CD8-positive, alpha-beta memory T cell (primary cell): ENCODE measurements at places on chromosomes 5 and 9.

DNA sequence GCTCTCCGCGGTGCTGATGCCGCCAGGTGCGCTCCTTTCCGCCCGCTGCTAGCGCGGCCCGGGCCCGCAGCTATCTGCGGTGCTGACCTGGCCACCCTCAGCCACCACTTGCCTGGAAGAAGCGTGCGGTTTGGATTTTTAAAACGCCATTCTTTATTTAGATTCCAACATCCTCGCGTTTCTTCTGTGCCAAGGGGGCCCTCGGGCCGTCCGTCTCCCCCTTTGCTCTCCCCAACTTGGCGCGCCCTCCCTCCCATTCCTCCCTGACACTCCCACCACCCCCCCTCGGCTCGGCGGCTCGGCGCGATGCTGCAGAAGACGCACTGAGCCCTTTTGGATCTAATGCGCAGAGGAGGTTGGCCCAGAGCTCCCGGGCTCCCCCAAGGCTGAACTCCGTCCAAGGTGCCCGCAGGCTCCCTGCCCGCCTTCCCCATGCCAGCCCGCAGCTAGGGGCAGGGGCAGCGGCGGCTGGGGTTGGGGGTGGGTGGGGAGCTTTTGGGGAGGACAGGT lies at the start of gene BARHL1:
TSS of gene BARHL1 (plus strand) at position 331 of the 510 bp plus-strand sequence. CDS start 192 bp downstream, outside the sequence.
- H3K36me3 ChIP-seq, result no peaks in the 10 kb centered on the region
- H3K4me1 ChIP-seq, result peaks cover 8% of the 10 kb centered on the region
- H3K27me3 ChIP-seq, result peaks cover 81% of the 10 kb centered on the region
- DNase-seq, result no peak
- no peak within 1 kb of the TSS for H3K4me3 ChIP-seq

GRCh38 chr5:100889165-100889743 lies 13.8 kb downstream of the ST8SIA4 start:
- H3K27me3 ChIP-seq, result no peaks in the 10 kb centered on the region
- DNase-seq, result no peak
- H3K4me1 ChIP-seq, result peaks cover 49% of the 10 kb centered on the region
- H3K4me3 ChIP-seq, result no peak overlapping the region
- H3K36me3 ChIP-seq, result no peaks in the 10 kb centered on the region

- H3K27me3 ChIP-seq, result no peaks in the 10 kb centered on the region
- H3K36me3 ChIP-seq, result no peaks in the 10 kb centered on the region
- H3K4me3 ChIP-seq, result no peak overlapping the region
- no peak for DNase-seq
- H3K27ac ChIP-seq, result no peak overlapping the region
Observed at GRCh38 chr5:51033215-51033614, 350.0 kb upstream of the ISL1 start.

DNA sequence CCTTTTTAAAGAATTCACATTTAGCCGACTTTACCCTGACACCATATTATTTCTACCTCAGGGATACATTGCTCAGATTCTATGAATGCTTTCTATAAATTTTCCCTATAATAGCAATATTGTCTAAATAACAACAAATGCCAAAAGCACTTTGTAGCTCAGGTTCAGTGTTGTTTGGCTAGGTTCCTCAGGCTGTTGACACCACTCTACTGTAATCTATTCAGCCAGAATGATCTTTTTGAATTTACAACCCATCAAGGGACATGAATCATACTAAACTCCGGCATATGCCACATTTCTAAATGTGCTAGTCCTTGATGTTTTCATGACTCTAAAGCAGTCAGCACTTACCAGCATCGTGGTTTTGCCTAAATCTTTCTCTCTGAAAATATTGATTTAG lies 641.5 kb upstream of the CDH10 start:
- no peak for DNase-seq
- H3K4me3 ChIP-seq, result no peak overlapping the region
- H3K27me3 ChIP-seq, result no peaks in the 10 kb centered on the region
- no peaks in the 10 kb centered on the region for H3K4me1 ChIP-seq
- no peaks in the 10 kb centered on the region for H3K36me3 ChIP-seq

GRCh38 chr5:75059912-75060545 lies 7.7 kb upstream of the GCNT4 start:
- H3K4me1 ChIP-seq, result peaks cover 77% of the 10 kb centered on the region
- H3K4me3 ChIP-seq, result no peak overlapping the region
- no peaks in the 10 kb centered on the region for H3K27me3 ChIP-seq
- no peak overlapping the region for H3K27ac ChIP-seq
- DNase-seq, result peak; percentile 56

DNA sequence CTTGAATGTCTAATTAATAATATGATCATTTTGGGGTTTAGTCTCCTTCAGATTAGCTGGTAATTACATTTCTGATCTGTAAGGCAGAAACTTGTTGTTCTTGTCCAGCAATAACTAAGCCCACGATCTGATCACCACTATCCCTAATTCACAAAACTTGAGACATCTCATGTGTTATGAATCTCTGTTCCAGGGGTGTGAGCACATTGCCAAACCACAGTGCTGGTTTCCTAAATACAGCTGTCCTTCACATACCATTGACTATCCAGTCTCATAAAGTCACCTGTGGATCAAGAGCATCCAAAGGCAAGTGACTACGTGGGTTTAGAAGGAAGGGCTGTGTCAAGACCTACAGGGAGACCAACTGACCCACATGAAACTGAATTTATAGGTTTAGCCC lies 134.1 kb upstream of the PRLR start:
- no peaks in the 10 kb centered on the region for H3K36me3 ChIP-seq
- H3K27me3 ChIP-seq, result no peaks in the 10 kb centered on the region
- no peak for DNase-seq
- H3K4me3 ChIP-seq, result no peak overlapping the region
- H3K27ac ChIP-seq, result no peak overlapping the region

- DNase-seq, result no peak
- no peak overlapping the region for H3K27ac ChIP-seq
- no peaks in the 10 kb centered on the region for H3K36me3 ChIP-seq
- H3K27me3 ChIP-seq, result no peaks in the 10 kb centered on the region
- H3K4me3 ChIP-seq, result no peak overlapping the region
Observed at GRCh38 chr5:52947208-52947607, 41.9 kb upstream of the ITGA2 start.

- H3K27ac ChIP-seq, result no peak overlapping the region
- H3K36me3 ChIP-seq, result no peaks in the 10 kb centered on the region
- H3K4me3 ChIP-seq, result no peak overlapping the region
- DNase-seq, result no peak
- H3K27me3 ChIP-seq, result peaks cover 5% of the 10 kb centered on the region
Observed at GRCh38 chr9:126497660-126498275, 116.0 kb upstream of the LMX1B start.

- DNase-seq, result no peak
- no peak overlapping the region for H3K27ac ChIP-seq
- H3K36me3 ChIP-seq, result no peaks in the 10 kb centered on the region
- no peak overlapping the region for H3K4me3 ChIP-seq
- no peaks in the 10 kb centered on the region for H3K27me3 ChIP-seq
Observed at GRCh38 chr9:70156729-70157128, 102.0 kb upstream of the SMC5 start.

- H3K27me3 ChIP-seq, result no peaks in the 10 kb centered on the region
- H3K27ac ChIP-seq, result no peak overlapping the region
- no peaks in the 10 kb centered on the region for H3K36me3 ChIP-seq
- H3K4me3 ChIP-seq, result no peak overlapping the region
Observed at GRCh38 chr5:60077292-60077691, 183.8 kb upstream of the PDE4D start.

DNA sequence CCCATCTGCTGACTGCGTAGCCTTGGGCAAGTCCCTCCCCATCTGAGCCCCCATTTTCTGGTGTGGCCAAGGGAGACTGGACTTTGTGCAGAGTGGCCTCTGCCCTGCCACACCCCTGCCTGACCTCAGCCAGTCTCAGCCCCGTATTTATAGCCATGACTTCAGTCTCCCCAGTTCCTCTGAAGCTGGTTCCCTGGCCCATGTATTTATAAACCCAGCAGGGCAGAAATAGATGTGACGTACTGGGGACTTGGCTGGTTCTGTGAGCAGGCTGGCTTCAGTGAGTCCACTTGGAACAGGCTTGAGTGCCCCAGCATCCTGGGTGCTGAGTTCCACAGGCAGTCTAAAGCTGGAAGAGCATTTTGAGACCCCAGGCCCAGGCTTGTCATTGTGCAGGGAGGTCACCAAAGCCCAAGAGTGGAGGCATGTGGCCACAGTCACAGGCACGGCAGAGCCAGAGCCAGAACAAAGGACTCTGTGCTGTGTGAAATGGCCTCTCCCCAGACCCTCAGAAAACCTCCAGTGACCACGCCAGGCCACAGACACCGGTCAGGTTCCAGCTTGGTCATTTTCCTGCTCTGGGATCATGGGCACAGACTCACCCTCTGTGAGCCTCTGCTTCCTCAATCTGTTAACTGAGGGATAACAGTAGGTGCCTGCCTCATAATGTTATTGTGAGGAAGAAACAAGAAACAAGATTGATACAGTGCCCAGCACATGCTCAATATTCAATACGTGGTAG lies 30.4 kb upstream of the SYNPO start:
- H3K27ac ChIP-seq, result no peak overlapping the region
- no peaks in the 10 kb centered on the region for H3K36me3 ChIP-seq
- H3K4me3 ChIP-seq, result no peak overlapping the region
- H3K27me3 ChIP-seq, result no peaks in the 10 kb centered on the region
- H3K4me1 ChIP-seq, result no peaks in the 10 kb centered on the region

DNA sequence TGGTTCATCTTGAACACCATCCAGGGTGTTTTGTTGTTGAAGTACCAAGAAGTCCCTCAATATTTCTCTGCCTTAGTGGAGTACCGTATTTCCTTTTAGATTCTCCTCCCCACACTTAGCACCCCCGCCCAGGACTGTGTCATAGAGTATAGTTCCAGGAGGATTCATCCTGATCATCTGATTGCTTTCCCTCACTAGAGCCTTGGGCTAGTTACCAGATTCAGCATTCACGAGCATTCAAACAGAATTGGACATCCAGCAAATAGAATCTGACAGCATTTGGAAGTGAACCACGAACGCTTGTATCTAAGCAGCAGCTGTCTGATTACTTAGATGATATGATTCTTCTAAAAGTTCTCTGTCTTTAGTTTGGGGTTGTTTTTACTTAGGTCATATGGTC lies 248.1 kb upstream of the TAS2R1 start:
- DNase-seq, result no peak
- no peaks in the 10 kb centered on the region for H3K27me3 ChIP-seq
- H3K4me3 ChIP-seq, result no peak overlapping the region

DNA sequence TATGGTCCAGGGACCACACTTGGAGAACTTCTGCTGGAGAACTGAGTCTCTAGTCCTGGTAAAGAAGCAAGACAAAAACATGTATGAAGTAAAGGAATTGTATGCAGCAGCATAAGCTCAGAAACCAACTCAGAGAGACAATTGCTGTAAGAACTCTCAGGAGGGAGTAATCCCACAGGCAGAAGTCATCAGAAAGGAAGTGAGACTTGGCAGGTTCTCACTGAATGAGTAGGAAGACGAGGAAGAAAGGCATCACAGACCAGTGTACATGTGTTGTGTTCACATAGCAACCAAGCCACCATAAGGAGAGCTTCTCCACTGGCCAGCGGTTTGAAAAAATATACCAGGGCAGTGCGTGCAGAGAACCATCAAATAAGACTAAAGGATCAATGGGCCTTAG lies 57.9 kb upstream of the FST start:
- H3K36me3 ChIP-seq, result no peaks in the 10 kb centered on the region
- H3K4me3 ChIP-seq, result no peak overlapping the region
- no peaks in the 10 kb centered on the region for H3K4me1 ChIP-seq
- no peak overlapping the region for H3K27ac ChIP-seq
- H3K27me3 ChIP-seq, result no peaks in the 10 kb centered on the region

GRCh38 chr9:123871781-123872180 lies 58.1 kb downstream of the DENND1A start:
- H3K27ac ChIP-seq, result no peak overlapping the region
- no peak overlapping the region for H3K4me3 ChIP-seq
- peaks cover 18% of the 10 kb centered on the region for H3K4me1 ChIP-seq

DNA sequence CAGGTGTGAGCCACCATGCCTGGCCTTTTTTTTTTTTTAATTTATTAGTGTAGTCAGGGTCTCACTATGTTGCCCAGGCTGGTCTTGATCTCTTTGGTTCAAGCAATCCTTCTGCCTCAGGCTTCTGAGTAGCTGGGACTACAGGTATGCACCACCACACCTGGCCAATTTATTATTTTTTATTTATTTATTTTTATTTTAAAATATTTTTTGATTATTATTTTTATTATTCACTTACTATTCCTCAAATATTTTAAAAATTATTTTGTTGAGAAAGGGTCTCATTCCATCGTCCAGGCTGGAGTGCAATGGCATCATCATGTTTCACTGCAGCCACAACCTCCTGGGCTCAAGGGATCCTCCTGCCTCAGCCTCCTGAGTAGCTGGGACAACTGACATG lies 49.7 kb upstream of the CHD1 start:
- no peaks in the 10 kb centered on the region for H3K27me3 ChIP-seq
- H3K4me1 ChIP-seq, result peaks cover 14% of the 10 kb centered on the region
- H3K36me3 ChIP-seq, result no peaks in the 10 kb centered on the region
- H3K4me3 ChIP-seq, result no peak overlapping the region
- no peak overlapping the region for H3K27ac ChIP-seq

DNA sequence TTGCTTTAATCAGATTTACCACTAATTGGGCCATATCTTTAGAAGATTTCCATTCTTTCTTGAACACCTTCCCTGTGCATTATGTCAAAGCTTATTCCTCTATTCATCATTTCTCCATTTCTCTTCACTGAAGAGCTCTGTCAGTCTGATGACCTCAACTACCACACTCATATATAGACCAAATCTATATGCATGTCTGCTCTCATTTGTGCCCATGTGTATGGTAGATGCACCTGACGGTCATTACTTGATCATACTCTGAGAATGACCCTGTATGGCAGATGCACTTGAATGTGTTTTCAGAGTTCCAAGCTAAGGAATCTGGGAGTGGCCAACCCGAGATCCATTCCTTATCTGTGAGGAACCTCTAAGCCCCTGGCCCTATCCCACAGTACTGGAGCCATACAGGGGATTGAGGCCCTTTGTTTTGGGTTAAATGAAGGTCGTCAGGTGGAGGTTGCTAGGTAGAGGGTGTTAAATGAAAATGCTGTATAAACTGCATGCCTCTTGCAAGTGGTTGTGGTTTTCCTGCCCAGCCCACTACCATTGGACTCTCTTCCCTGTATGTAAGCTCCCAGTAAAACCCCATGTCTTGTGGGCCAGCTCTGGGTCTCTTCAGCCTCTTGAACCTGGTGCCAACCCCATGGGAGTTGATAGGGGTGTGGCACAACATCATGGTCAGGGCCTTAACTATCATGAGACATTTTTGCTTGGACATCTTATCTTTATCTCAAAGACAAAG lies 229.5 kb downstream of the KIAA0825 start:
- no peaks in the 10 kb centered on the region for H3K4me1 ChIP-seq
- H3K27me3 ChIP-seq, result no peaks in the 10 kb centered on the region
- no peak overlapping the region for H3K27ac ChIP-seq

DNA sequence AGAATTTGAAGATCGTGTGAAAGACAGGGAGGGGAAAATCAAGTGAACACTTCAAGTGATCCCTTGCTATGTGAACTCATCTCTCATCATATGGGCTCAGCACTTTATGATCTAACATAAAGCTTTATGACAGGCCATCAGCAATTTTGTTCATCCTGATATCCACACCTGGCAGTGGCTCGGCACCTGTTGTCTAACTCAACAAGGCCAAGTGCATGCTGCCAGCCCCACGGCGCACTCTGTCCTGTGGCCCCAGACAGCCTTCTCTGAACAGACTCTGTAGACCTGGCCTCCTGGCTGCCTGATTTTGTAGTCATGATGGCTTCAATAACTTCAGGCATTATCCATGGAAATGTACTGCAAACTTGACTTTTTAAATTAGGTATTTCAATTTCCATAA lies 106.3 kb downstream of the MEF2C start:
- H3K36me3 ChIP-seq, result no peaks in the 10 kb centered on the region
- H3K27me3 ChIP-seq, result no peaks in the 10 kb centered on the region
- H3K4me3 ChIP-seq, result no peak overlapping the region
